ENCODE measurements at places on chromosomes 13 and 19.

DNA sequence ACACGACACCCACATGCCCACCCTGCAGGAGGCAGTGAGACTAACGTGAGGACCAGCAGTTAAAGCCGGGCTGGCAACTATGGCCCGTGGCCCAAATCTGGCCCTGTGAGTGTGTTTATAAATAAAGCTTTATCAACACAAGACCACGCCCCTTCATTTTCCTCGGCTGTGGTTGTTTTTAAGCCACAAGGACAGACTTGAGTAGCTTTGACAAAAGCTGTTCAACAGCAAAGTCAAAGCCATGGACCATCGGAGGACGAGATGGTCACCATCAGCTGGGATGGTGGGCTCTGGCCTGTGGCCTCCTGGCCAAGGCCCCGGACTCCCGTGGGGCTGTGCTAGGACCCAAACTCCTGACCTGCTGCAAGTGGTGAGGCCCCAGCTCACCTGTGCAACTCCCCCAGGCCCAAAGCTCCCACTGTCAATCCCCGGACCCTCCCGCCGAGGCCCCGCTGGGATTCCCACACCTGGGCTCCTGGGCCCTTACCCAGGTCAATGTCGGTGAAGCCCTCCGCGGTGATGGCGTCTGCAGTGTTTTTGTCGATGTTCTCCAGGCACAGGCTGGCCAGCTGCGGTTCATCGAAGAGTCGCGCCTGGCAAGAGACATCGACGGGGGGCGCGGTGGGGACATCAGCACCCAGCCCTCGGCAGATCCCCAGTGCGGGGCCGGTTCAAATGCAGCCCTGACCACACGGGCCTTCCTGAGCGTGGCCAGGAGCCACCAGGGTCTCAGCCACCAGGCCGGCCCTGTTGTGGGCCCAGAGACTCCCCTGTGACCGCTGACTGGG lies 25.1 kb downstream of the BTBD2 start:
- DNase-seq = no peak

GRCh38 chr13:109699628-109700071 lies 86.7 kb downstream of the IRS2 start:
- no peak for DNase-seq

GRCh38 chr19:53462861-53463260 lies 4.7 kb upstream of the ZNF813 start:
- peak; percentile 0 for DNase-seq

DNA sequence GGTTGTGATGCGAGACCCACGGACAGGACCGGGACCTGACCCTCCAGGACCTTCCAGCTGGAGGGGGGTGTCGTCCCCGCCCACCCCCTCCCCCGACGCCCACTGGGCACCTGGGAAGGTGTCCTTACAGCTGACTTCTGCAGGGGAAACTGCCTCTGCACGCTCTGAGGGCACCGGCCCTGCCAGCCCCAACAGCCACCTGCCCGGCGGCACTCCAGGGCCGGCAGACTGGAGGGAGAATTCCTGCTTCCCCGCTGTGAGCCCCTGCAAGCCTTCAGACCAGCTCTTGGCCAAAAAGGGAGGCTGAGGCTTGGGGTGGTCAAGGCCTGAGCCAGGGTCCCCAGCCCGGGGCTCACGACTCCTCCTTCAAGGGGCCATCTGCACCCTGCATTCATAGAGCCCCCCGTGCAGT lies 1.2 kb downstream of the CNN2 start:
- peak; percentile 18 for DNase-seq

DNA sequence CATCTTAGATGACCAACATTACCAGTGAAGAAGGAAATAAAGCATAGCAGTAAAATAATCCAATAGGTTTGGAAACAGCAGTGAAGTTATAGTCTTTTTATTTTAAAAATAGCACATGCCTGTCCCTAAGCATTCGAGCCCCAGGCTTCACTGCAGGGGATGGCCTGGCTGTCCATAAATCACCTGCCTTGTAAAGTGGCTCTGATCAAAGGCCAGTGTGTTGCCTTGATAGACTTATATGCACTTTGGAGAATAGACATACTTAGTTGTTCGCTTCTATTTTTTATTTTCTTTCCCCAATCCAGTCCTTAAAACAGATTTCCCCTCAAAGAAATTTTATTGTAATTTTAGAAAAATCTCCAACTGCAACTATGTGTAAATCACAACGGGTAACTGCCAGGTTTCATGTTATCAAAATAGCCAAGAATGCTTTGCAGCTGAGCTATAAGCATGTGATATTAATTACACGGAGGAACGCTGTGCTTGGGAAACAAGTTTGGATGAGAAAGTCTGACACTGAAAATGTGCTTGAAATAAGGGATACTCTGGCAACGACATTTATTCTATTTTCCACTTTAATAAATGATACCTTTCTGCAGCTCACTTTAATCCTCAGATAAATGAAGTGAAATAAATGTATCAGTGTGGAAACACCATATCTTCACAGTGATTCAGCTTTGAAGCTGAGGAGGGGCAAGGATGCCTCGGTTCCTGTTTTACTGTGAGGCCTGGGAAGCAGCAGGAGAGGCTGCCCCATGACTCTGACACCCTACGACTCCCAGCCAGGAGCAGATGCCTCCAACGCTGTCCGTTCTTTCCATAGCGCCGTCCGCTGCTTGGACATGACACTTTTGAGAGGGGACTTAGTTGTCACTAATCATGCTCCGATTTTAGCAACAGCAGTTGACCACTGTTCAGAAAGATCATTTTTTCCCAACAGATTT lies 5.5 kb upstream of the METTL21C start:
- DNase-seq = no peak

- DNase-seq = peak; percentile 62
Observed at GRCh38 chr19:54418030-54418929, 3.0 kb downstream of the TTYH1 start.

- no peak for DNase-seq
Observed at GRCh38 chr19:15282311-15282705, 50.0 kb downstream of the BRD4 start.

DNA sequence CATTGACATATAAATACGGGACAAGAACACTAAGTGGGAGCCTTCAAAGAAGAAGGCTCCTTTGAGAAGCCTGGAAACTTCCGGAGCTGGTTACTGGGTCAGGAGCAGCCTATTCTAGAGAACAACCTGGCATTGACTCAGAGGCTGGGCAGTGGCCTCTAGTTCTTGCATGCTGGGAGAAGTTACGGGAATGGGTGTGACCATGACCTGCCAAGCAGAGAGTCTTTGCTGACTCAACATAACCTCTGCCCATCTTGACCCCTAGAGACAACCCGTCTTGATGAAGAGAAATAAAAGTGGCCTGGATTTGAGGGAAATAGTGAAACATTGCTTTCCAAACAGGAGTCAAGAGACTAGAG lies 21.0 kb downstream of the STARD13 start:
- no peak for DNase-seq

- DNase-seq = peak; percentile 95
Observed at GRCh38 chr19:2491130-2491801, 15.3 kb downstream of the GADD45B start.

GRCh38 chr13:39095500-39095899 lies 57.2 kb downstream of the NHLRC3 start:
- DNase-seq = no peak

DNA sequence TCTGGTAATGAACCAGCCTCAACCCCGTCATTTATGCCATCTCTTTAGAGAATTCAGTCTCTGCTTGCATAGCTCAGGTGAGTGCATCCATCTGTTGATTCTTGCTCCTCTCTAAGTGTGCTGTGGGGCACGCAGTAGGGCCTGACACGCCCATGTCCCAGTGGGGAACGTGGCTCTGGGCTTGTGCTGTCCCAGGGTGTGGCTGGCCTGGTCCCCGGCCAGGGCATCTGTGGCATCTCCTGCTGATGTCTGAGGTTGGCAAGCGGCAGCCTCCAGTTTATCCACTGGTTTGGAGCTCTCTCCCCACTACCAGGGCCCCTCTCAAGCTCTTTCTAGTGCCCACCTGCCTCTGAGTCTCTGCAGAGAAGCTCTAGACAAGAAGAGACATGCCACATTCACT lies 146.6 kb upstream of the GJB6 start:
- no peak for DNase-seq

- peak; percentile 98 for DNase-seq
Observed at GRCh38 chr19:47243776-47244547, 12.4 kb upstream of the CCDC9 start.

- DNase-seq = no peak
Observed at GRCh38 chr19:17211547-17212446, 3.4 kb upstream of the USE1 start.

DNA sequence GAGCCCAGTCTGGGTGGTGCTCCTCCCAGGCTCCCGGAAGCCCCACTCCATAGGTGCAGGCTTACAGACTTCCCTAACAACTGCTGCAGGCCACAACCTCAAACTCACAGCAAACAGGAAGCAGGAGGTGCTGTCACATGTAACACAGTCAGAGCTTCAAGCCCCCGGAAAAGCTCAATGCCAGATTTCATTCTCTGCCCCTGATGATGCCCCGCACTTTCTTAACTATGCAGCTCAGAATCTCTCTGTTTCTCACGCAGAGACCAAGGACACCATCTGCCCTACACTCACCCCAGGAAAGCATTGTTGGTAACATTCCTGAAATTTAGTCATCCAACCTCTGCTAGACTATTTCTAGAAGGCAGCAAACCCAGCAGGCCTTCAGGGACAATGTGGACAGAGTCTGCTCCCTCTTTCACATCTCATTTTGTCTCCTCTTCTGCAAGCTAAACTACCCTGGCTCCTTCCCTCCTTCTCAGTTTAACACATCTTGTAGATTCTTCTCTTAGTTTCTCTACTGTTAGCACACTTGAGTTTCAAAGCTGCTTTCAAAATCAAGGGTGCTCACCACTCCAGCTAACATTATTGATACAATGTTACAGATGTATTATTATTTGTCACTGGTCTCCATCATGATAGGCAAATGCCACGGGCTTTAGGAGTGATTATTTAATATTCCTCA lies 162.5 kb downstream of the KCTD12 start:
- DNase-seq = peak; percentile 93

DNA sequence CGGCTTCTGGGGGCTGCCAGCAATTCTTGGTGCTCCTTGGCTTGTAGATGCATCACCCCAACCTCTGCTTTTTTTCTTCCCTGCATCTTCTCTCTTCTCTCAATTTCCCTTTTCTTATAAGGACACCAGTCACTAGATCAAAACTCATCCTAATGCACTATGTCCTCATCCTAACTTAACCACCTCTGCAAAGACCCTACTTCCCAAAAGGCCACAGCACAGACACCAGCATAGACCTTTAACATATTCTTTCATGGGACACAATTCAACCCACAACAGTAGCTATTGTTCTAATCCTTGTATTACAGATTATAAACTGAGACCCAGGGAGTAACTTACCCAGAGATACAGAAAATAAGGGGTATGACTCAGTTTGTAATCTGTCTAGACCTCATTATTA lies 47.0 kb downstream of the RUBCNL start:
- DNase-seq = no peak

DNA sequence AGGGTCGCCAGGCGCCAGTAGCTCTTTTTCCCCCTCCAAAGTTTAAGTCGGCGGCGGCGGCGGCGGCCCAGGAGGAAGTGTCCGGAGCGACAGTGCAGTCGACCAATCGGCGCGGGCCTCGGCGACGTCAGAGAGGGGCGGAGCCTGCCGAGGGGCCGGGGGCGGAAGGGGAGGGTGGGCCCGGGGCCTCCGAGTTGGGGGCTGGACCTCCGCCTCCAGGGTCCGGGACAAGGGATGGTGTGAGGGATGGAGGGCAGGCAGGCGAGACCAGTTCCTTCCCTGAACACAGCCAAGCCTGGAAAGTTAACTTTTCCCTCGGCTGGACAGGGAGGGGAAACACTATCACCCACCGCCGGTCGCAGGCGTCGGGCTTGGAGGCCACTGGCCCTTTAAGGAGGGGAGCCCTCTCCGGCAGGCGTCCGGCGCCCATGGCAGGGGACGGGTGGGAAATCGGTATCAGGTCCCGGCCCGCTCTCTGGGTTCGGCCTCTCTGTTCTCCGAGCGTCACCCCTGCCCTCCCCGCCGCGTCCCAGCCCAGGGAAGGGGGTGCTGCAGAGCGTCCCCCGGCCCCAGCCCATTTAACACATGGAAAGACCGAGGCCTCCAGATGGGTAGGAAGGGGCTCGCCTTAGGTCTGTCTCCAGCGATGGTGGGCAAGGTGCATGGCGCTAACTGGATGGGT lies at the start of gene PRKD2:
Gene PRKD2, minus strand, starts transcription at position 81 of the 682 bp plus-strand sequence. CDS start 744 bp downstream, outside the sequence.
- DNase-seq = peak; percentile 76

GRCh38 chr19:50242581-50242980 lies 39.2 kb downstream of the MYH14 start:
- peak; percentile 22 for DNase-seq

- DNase-seq = no peak
Observed at GRCh38 chr13:77579959-77580358, 44.5 kb downstream of the SCEL start.

DNA sequence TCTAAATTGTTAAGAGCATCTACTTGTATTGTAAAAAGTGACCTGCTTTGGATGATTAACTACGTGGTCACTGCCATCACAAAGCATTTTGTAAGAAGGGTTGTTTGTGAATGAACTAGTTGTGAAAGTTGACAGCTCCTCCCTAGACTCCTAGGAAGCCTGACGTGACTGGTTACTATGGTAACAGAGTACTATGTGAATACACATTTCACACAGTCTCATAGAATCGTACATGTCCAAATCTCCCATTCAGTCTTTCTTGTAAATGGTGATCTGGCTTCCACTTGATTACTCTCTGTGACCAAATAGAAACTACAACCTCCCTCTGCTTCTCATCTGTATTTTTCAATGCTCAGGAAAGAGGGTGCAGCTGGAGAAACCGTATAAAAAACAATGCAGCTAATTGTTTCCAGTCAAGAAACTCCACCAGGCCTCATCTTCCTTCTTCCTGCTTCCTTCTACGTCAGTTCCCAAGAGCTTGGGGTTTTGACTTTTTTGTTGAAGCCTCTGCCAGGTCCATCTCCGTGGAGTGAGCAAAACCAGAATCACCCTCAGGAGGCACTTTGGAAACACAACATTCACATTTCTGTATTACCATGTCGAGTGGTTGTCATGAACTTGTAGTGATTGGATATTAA lies 83.4 kb downstream of the GPC6 start:
- DNase-seq = peak; percentile 90

DNA sequence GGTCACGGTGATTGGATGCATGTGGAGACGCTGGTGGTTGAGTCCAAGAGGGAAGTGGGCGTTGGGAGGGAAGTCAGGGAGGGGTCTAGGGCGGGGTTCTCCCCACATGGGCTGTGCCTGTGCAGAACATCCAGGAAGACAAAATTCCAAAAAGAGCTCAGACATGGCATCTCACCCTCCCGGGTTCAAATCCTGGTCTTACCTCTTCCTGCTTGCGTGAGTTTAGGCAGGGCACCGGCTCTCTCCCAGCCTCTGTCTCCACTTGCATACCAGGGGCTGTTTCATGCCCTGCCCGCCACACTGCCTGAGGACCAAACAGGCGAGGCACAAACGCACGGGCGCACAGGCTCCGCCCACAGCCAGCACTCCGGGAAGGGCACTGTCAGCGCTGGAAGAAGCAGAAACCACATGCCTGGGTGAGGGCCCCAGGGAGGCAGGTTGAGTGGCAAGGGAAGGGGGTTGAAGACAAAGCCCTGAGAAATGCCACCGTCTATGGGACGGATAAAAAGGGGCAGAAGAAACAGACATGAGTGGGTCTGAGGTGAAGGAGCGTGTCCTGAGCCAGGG lies 123.6 kb upstream of the SOX1 start:
- no peak for DNase-seq
